GM12878 (cell line): ENCODE measurements at places on chromosomes 1 and 21.

DNA sequence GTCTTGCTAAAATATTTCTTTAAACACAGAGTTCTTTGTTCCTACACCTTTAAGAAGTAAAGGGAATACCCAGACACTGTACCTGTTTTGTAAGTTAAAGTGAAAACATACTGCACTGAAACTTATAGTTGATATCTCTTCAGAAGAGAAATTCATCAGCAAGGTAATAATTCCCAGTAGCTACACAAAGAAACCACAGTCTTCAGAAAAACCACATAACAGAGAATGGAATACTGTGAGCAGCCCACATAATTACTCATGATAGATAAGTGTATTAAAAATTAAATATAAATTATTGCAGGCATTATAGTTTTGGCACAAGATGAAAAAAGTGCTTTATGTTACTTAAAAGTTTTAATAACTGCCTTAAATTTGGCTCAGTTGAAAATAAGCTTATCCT lies 276.6 kb downstream of the SETD4 start:
- no peak for DNase-seq

GRCh38 chr1:223557130-223557475 lies 108.4 kb downstream of the CAPN8 start:
- DNase-seq: no peak

DNA sequence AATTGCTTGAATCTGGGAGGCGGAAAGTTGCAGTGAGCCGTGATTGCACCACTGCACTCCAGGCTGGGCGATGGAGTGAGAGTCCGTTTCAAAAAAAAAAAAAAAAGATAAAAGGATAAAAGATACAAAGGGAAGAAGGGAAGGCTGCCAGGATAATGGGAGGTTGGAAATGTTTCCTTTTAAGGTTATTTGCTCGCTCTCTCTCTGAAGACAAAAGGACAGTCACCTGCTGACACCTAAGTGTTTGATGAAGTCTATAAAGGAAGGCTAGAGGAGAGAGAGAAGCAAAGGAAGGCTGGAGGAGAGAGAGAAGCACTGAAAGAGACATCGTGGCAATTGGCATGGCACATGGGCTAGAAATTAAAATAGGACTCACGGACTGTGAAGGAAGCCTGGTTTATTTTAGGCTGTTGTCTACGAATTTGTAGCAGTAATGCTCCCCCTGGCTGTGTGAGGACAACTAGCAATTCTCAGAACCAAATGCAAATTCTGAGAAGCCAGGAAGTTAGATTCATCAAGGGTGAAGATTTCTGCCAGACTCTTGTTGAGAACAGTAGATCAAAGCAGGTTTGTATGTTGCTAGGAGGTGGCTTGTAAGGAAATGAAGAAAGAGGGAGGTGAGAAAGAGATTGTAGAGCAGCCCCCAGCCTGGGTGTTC lies 154.2 kb downstream of the ZP4 start:
- no peak for DNase-seq

GRCh38 chr1:145824499-145824842 lies 471 bp downstream of the POLR3C start:
- no peak for DNase-seq

DNA sequence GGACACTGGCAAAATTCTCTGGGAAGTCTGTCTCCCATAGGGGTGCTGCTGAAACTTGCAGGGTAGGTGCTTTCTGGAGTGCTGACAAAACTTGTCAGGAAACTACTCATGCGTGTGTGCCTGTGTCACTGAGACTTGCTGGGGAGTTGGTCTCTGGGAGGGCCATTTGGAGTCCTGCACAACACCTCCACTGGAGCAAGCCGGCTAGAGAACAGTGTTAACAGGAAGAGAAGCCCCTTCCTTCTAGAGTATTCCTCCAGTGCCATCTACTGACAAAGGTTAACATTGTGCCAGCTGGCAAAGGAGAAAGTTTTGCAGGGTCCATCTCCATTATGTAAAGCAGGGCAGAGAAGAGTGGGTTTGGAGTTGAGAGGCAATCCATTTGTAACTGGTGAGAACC lies 30.0 kb downstream of the ZMYM4 start:
- peak; percentile 32 for DNase-seq

- no peak for DNase-seq
Observed at GRCh38 chr1:202016811-202017748, 6.7 kb downstream of the ELF3 start.

- DNase-seq: no peak
Observed at GRCh38 chr1:44416408-44416807, 11.4 kb downstream of the RNF220 start.

DNA sequence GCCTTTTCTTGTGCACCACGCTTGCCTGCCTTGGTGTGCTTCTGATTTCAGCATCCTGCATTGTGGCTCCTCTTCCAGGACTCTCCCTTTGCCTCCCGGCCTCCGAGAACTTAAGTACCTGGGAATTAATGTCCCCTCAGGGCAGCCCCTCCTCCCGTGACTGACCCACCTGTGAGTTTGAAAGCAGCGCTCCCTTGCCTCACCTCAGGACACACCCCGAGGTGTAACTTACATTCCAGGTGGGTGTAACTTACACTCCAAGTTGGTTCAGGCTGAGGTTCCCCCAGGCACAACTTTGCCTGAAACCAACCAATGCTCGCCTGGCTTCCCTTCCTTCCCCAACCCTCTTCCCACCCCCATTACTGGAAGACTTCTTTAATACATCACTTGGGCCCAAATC lies 161.4 kb downstream of the KAZN start:
- no peak for DNase-seq

DNA sequence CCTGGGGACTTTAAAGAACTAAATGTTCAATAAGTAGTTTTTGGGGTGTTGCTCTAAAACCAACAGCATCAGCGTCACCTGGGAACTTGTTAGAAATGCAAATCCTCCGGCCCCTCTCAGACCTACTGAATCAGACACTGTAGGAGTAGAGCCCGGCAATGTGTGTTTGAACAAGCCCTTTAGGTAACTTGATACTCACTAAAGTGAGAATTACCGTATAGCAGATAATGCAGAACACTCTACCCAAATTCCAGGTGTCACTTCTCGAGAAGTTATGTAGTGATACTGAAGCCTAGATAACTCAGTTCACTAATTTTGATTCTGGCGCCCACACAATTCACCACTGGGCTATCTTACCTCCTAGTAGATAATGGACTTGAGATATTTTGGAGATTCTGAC lies 3.7 kb upstream of the DPT start:
- no peak for DNase-seq

GRCh38 chr21:38027901-38028498 lies 111.7 kb upstream of the KCNJ6 start:
- DNase-seq: no peak
